ENCODE measurements at places on chromosomes 12 and 14.
A peak's percentile ranks its signal among the peaks of the same experiment; 100 is the strongest.

GRCh38 chr14:59154373-59154772, 34.1 kb upstream of the DAAM1 start:
- no peak for DNase-seq

GRCh38 chr14:46034305-46034704, 617.3 kb downstream of the RPL10L start:
- no peak for DNase-seq

GRCh38 chr12:80320121-80320678, 123.8 kb upstream of the PTPRQ start:
- DNase-seq = no peak

- DNase-seq = no peak
These were observed 187.0 kb downstream of the NUAK1 start for GRCh38 chr12:105951732-105952131.

DNA sequence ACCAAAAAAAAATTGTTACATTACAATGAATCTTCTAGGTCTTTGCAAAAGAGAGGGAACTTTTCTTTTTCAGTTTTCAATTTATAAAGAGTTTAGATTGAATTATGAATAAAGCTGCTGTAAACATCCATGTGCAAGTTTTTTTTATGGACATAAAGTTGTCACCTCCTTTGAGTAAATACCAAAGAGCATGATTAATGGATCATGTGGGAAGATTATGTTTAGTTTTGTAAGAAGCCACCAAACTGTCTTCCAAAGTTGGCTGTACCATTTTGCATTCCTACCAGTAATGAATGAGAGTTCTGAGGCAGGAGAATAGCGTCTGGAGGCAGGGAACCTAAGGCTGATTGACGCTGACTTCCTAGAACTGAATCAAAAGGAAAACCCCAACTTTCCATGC, 30.2 kb downstream of the LEMD3 start:
- no peak for DNase-seq

GRCh38 chr14:54368291-54368690, 28.5 kb upstream of the CDKN3 start:
- DNase-seq = no peak

DNA sequence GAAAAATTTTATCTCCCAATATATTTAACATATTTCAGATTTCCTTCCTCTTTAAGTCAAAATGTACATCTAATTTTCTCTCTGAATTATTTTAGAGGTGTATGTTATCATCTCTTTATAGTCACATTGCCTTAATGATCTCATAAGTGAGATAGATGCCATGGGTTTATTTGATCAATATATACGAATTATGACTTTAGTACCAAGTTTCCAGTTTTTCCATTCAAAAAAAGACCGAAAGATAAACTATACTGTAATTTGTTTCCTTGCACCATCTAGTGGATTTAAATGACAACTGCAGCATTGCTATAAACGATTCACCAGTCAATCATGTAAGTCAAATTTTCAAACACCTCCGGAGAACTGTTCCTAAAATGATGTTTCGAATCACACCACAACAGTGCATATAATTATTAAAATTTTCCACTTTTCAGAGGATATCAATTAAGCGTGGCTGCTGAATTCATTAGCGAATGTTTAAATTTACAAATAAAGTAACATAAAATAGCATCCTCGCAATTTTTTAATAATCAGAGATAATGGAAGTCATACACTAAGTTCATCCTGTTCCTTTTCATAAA, 419 bp upstream of the ATXN7L3B start:
- peak; percentile 46 for DNase-seq

DNA sequence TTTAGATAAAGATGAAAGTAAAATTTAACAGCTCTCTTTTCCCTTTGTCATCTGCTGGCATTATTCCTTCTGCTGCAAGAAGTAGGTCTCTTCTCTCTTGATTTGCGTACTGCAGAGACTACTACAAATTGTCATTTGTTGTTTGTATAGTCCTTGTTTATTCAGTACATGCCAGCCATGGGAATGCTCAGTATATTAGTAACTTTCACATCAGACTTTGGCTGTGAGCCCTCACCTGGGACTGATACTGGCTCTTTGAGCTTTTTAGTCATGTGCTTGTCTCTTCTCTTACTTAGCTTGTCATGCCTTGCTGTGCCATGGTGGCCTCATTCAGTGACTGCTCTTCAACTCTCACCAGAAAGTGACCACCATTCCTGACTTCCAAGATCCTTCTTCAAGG, 169.8 kb downstream of the PRKCH start:
- no peak for DNase-seq

GRCh38 chr12:92234533-92234932, 88.9 kb upstream of the BTG1 start:
- no peak for DNase-seq

GRCh38 chr12:24307716-24308335, 358.4 kb upstream of the SOX5 start:
- no peak for DNase-seq

GRCh38 chr12:76398106-76398505, 49.9 kb upstream of the BBS10 start:
- DNase-seq = no peak

- DNase-seq = no peak
These were observed 47.4 kb upstream of the MEG3 start for GRCh38 chr14:100778526-100778882.

GRCh38 chr12:12441843-12442461, 85.1 kb downstream of the BORCS5 start:
- no peak for DNase-seq

- DNase-seq = no peak
These were observed 21.6 kb upstream of the AMN start for GRCh38 chr14:102900631-102901571.

- no peak for DNase-seq
These were observed 187.1 kb upstream of the CCND2 start for GRCh38 chr12:4086481-4086880.

DNA sequence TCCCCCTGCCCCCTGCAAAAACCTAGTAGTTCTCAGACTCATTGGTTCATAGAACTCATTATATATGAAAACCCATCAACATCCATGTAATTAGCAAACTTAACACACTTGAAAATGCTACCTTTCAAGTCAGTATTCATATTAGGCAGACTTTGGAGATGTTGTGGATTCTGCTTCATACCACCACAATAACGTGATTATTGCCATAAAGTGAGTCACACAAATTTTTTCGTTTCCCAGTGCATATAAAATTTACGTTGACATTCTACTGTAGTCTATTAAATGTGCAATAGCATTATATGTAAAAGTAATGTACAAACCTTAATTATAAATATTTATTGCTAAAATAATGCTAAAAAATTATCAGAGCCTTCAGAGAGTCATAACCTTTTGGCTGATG, 654.0 kb downstream of the DIO2 start:
- no peak for DNase-seq

DNA sequence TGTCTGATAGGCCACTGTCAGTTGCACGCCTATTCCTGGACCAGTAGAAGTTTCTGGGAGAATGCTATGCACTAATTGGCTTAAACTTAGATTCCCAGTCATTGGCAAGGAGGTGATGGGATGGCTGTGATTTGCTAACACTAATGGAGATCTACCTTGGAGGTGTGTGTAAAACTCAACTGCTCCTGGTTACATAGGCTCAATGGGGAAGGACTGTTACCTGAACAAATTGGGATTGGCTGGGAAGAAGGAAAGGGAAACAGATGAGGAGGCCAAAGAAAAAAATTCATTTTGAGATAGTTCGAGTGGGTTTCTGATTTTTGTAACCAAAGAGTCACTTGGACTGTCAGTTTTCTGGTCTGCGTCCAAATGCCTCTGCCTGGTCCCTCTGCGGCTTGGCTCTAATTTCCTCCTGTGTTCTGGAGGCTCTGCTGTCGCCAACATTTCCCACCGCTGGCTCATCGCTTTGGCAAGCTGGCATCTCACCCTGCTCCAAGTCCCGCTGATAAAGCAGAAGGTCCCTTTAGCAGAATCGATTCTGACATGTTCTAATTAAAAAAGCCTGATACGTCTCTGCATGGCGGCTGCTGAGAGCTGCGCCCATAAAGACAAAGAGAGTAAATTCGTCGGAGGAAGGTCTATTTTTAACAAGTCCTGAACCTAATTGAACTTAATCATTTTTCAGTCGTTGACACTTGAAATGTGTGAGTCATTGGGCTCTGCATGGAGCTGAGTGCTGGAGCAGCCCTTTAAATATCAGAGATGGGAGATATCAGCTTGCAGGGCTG, 2.0 kb upstream of the CCDC63 start:
- DNase-seq = no peak

GRCh38 chr12:128810182-128811127, 13.3 kb downstream of the SLC15A4 start:
- no peak for DNase-seq

DNA sequence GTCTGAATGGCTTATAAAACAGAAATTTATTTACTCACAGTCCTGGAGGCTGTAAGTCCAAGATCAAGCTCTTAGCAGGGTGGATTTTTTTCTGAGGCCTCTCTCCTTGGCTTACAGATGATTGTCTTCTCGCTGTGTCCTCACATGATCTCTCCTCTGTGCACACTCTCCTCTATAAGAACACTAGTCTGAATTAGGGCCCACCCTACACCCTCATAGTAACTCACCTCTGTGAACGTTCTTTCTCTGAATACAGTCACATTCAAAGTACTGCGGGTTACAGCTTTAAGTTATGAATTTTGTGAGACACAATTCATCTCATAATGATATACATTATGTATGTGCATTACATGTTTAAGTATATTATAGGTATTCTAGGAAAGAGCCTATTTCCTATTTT, 135.7 kb upstream of the ATXN7L3B start:
- no peak for DNase-seq

- peak; percentile 31 for DNase-seq
These were observed 165.4 kb downstream of the GCH1 start for GRCh38 chr14:54737132-54737711.

DNA sequence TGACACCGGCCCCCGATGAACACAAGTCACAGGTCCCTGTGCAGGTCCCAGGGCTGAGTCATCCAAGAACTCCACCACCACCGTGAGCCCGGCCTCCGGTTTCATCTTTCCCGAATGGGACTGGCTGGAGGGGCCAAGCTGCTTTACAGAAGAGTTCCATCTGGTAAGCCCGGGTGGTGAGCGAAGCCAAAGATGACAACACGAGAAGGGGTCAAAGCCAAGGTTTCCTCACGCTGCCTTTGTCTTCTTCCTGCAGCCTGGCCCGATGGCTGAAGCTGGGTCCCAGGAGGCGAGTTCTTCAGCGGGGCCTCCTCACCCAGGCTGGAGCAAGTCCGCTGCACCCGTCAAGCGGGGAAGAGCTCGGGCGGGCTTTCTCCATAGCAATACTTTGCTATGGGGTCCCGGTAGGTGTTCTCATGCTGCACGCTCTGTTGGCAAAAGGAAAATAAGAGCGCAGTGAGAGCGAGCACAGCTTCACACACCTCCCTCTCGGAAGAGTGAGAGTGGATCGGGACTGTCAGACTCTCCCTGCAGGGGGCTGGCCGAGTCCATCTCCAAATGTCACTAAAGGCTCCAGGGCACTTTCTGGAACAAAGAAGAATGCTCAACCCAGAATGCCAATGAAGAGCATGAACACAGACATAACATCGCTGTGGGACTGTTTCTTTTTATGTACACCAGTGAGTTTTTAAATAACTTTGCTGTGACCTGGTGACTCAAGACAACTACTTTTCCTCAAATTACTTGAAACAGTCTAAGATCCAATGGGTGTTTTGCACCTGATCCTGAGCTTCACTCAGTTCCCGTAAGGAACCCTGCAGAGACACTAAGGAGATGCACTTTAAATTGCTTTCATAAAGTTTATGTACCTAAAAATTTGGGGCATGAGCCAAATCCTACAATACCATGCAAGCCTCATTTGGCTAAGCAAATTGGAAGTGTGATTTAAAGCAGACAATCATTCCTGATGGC, 20.1 kb downstream of the SPRING1 start:
- DNase-seq = peak; percentile 34

Measured in hepatic stellate cell (primary cell).